ENCODE measurements at places on chromosomes 7 and 10.

- no peak for DNase-seq
Observed at GRCh38 chr10:127880557-127880956, 12.2 kb downstream of the CLRN3 start.

DNA sequence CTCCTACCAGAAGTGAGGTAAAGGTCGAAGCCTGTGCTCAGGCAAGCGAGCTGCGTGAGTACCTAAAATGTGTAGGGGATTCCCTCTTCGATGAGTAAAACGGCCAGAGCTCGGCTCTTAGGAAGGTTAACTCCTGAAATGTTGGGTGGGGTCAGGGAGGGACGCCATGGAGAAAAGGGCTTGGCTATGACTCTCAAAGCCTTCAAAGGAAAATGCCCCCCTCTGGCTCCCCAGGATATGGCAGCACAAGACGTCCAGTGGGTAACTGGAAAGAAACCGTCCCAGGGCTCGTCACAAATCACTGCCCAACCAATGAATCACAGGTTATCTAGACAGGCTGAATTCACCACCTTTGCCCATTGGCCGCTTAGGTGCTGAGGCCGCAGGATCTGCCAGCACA is 58.0 kb downstream of the CALML3 start:
- DNase-seq: no peak

GRCh38 chr7:90271753-90272152 is 26.8 kb downstream of the CFAP69 start:
- DNase-seq: peak; percentile 82

DNA sequence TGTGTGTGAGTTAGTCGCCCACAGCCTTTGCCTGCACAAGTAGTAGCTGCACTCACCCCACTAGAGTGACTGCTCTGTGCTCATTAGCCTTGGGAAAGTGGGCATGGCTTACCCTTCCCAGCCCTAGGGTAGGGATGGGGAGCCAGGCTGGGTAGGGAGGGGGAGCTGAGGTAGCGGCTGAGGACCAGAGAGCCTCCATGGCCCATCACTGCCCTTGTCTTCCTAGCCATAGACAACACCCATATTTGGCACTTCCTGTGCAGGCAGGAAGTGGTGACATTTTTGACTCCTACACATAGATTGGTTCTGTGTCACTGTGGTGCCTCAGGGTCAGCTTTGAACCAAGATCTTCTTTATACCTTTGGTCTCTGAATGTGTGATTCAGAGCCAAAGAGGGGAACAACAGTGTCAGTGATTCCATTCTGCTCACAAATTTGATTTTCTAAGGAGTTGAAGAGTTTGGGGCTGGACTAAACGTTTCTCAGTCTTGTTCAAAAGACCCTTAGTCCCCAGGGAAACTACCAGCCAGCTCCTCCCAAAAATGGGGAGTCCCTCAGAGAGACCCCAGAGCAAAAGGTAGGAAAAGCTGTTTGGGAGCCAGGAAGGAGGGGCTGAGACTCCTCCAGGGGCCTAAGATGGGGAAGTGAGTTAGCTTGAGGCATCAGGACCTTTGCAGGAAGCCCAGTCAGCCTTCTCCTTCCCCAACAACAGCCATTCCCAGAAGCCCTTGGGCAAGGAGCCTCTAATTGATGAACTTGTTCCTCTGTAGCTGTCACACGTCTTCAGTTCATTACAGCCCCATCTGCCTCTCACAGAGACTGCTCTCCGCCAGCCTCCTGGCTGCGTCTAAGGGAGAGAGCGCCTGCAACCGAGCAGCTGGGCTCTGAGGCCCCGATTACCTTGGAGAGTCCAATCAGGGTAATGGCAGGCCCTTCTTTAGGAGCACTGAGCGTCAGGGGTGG is 135.0 kb downstream of the CDH23 start:
- DNase-seq: peak; percentile 28

- DNase-seq: no peak
Observed at GRCh38 chr7:16929146-16929762, 47.5 kb upstream of the AGR3 start.

GRCh38 chr10:34134602-34135001 is 680.5 kb downstream of the PARD3 start:
- DNase-seq: no peak

DNA sequence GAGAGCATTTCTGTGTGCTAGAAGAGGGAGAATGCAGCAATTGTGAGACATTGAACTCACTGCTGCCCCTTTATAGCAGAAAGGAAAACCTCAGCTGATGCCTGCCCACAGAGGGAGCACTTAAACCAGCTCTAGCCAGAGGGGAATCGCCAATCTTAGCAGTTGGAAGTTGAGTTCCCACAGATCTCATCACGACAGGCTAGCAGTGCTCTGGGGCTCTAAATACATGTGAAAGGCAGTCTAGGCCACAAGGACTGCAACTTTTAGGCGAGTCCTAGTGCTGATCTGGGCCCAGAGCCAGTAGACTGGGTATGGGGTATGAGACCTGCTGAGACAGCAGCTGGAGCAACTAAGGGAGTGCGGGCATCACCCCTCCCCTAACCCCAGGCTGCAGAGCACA is 25.2 kb upstream of the PRR15 start:
- DNase-seq: no peak

DNA sequence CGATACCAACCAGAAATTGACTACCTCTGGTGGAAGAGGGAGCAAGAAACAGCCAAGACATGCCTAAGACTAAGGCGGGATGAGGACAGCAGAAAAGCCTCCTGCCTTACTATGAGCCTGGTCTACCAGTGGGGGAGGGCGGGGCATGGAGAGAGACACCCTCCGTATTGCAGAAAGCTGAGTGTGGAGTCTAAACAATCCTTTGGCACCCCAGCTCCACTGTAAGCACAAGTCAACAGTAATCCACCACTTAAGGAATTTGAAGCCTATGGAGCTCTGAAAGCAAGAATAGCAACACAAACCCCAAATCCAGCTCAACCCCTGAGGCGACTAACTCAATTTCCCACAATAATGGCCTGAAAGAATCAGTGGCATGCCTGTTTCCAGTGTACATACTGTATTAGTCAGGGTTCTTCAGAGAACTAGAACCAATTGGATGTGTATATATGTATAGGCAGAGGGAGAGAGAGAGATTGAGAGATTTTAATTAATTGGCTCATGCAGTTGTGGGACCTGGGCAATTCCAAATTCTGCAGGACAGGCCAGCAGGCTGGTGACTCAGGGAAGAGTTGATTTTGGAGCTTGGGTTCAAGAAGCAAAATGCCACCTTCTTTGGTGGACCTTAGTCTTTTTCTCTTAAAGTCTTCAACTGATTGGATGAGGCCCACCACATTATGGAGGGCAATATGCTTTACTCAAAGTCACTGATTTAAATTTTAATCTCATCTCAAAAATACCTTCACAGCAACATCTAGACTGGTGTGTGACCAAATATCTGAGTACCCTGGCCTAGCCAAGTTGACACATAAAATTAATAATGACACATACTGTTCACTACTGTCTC is 13.5 kb downstream of the PPIF start:
- DNase-seq: no peak

DNA sequence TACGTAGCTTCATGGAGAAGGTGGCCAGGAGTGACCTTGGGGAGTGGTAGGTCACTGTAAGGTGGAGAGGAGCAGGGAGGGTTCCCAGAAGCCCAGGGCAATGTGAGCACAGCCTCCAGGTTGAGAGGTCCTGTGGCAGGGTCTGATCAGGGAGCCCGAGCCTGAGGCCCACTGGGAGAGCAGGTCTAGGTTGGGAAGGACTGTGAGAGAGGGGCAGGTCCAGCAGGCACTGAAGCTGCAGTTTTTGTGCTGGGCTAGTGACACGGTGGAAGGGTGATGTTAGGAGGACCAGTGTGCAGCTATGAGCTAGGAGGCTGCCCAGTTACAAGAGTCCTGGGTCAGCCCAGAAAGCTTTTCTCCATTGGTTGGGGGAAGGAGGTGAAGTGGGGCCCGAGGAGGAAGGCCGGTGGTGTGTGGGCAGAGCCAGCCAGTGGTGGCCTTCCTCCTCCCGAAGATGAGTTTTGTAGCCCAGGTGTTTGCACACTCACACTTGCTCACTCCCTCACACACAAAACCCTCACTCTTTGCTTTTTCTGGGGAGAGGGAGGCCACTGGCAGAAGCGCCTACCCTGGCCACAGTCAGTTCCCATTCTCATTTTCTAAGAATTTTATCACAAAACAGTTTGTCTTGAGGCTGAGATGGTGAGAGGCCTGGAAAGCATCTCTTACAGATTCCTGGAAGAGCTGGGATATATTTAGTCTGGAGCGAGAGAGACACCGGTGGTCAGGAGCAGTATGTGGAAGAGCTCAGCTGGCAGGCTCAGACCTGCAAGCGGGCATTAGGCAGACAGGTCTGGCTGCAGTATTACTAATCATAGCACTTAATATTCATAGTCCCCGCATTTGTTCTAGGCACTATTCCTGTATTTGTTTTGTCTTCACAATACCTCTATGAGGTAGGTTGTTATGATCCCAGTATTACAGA is 57.1 kb downstream of the ZNF467 start:
- no peak for DNase-seq

GRCh38 chr7:123494193-123494796 is 40.1 kb downstream of the IQUB start:
- DNase-seq: peak; percentile 54

- DNase-seq: no peak
Observed at GRCh38 chr7:16649196-16649595, 3.2 kb downstream of the BZW2 start.

DNA sequence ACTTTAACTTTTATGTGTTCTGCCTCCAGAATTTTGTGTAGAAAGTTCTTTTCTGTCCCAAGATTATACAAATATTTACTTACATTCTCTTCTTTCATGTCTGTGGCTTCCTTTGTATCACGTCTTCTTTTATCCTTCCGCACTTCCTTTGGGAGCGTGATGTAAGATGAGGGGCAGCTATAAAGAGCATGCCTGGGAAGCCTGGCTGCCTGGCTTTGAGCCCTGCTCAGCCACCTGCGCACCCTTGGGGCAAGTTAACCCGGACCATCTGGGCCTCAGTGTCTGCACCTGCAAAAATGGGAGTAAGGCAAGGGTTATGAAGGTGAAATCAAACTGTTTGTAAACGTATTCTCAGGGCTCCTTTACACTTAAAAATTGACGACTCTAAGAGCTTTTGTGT is 25.2 kb downstream of the PALD1 start:
- DNase-seq: no peak

DNA sequence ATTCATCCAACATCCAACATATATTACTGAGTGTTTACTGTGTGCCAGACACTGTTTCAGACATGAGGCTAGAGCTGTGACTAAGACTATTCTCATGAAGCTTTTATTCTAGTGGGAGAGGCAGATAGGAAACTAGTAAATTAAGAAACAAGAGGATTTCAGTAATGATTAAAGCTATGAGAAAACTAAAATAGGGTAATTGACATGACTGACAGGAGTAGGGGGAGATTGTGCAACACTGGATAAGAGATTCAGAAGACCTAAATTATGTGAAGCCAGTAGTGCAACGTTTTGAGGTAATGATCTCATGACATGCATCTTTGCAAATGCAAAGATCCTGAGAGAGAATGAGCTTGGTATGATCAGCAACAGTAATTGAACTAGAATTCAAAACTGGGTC is 48.6 kb upstream of the MKLN1 start:
- DNase-seq: peak; percentile 59

DNA sequence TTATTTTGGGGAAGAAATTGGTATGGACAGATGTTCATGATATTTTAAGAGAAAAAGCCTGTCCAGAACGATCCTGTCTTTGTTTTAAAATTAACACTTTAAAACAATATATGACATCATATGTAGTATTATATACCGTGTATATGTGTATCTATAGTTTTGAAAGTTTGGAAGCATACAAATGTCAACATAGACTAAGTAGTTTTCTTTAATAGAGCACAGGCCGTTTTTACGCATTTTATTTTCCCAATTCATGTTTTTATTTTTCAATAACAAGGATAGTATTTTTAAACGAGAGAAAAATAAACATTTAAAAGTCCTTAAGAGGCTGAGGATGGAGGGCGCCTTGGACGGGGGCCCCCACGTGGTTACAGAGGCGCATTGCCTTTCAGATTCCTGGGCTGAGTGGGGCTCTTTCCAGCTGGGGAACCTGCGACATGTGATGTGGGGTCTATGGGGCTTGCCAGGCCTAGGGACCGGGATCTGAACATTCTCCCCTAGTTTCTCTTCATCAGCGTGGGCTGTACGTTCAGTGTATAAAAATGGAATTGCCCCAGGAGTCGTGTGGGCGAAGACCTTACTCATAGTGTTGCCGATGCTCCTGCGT is 127.8 kb upstream of the ZNF746 start:
- peak; percentile 69 for DNase-seq

- DNase-seq: no peak
Observed at GRCh38 chr7:116978006-116978405, 24.7 kb downstream of the ST7 start.

DNA sequence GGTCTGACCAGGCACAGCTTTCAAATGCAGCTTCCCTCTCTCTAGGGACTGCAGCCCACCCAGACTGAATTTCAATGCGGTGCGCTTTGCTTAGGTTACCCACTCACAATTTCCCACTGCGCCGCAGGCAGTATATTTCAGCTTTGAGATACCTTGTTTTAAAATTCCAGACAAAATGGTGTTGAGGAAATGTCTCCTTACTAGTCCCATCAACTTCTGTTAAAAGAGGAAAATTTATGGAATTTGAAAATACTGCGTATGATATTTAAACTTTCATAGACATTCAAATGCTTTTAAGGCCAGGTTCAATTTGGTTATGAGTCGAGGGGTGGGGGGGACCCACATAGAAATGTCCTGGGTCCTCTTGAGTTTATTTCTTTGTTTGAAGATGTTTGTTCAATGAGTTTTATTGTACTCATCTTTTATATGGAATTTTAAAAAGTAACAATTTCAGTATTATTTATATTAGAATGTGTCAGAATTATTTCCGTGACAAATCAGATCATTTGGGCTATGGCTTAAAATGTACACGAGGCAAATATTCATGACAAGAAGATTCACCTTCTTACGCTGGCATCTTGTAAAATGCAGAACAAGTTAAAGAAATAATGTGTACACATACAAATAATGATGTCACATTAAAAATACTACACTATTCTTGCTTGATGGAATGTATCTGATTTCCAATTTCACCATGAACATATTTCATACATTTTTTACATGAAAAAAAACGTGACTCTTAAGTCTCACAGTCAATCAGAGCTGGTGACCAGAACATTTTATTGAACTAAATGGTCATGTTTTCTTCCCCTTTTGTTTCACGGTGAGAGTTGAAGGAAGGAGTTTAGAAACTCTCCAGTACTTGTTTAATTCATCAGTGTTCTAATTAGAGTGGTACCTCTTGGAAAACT is 1.3 kb downstream of the IKZF1 start:
- no peak for DNase-seq

DNA sequence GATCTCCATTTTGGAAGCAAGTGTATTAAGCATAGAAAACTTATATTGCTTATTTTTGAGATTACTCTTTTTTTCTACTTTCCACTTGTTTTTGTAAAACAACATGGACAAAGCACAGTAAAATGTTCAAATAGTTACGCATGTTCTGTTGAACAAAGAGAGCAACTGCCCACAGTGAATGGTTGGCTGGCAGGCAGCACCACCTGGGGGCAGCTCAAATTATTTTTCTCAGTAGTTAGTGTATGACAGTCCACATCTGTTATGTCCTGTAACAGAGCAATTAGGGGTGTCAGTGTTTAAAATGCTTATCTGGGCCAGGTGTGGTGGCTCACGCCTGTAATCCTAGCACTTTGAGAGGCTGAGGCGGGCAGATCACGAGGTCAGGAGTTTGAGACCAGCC is 46.1 kb upstream of the CACUL1 start:
- DNase-seq: no peak
